Activated CD4-positive, alpha-beta memory T cell treated with anti-CD3 and anti-CD28 coated beads for 36 hours (primary cell): ENCODE measurements at places on chromosomes 3 and 15. TPM values are rescaled to one million over a fixed set of nuclear protein-coding genes. Genes with fewer than 3 reads are reported as not detected.

PIGZ gene
- total RNA-seq, result 0.71 TPM

FBXW12 gene
- not detected for total RNA-seq

CCNB2 gene
- 74.7 TPM for total RNA-seq

GOLGA6D gene
- not detected for total RNA-seq

ACVR2B gene
- total RNA-seq, result 7.8 TPM

EXD1 gene
- not detected for total RNA-seq

RMDN3 gene
- total RNA-seq, result 22.6 TPM

SMCO1 gene
- not detected for total RNA-seq

LRRN1 gene
- total RNA-seq, result 0.17 TPM

MAGEL2 gene
- total RNA-seq, result not detected

GPR15 gene
- 3.0 TPM for total RNA-seq

FETUB gene
- not detected for total RNA-seq

SLCO2A1 gene
- not detected for total RNA-seq
